ENCODE measurements at places on chromosomes 7 and 10.

- no peak for DNase-seq
Measured at GRCh38 chr10:34480345-34480744, 334.8 kb downstream of the PARD3 start.

DNA sequence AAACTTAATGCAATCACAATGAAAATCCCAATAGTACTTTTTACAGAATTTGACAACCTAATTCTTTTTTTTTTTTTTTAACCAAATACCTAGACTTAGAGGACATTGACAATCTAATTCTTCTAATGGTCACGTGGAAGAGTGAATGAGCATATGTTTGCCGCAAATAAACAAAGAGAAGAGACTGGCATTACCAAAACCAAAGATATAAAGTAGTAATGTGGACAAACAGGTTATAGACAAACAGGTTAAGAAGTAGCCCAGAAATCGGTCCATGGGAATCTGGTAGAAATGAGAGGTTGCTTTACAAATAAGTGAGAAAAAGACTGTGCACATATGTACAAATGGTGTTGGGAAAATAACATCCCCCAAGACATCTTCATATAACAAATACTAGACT is 27.7 kb downstream of the BRAF start:
- DNase-seq: no peak

DNA sequence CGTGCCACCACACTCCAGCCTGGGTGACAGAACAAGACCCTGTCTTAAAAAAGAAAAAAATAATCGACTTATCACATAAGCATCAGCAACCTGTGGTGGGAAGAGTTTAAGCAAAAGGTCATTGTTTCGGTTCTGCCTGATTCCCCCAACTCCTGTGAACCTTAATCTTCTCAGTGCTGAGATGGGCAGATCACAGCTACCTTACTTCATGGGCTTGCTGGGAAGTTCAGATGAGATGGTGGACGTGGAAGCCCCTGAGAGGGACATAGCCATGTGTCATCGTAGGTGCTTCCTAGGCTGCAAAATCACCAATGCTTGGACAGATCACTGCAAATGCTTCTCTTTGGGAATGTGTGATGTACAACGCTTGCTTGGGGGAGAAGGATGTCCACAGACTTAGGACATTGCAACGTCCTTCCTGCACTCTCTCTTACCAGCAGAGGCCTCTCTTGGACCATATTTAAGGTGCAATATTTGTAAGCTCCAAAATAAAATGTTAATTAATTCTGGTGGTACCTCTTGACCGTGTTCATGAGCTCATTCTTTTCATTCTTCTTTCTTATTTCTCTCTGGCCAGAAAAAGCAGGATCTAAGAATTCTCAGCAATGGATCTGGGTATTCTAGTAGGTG is 8.6 kb downstream of the GJD4 start:
- DNase-seq: no peak

- no peak for DNase-seq
Measured at GRCh38 chr10:97178074-97178473, 7.7 kb downstream of the SLIT1 start.

DNA sequence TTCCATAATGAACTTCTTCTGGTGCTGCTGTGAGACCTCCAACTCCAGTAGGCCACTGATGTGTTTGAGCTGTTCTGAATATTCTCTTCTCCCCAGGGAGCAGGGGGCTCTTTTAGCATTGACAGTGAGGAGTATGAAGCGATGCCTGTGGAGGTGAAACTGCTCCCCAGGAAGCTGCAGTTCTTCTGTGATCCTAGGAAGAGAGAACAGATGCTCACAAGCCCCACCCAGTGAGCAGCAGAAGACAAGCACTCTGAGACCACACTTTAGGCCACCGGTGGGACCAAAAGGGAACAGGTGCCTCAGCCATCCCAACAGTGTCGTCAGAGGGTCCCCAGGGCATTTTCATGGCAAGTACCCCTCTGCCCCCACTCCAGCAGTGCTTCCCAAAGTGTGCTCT is 49.3 kb downstream of the DENND11 start:
- no peak for DNase-seq

DNA sequence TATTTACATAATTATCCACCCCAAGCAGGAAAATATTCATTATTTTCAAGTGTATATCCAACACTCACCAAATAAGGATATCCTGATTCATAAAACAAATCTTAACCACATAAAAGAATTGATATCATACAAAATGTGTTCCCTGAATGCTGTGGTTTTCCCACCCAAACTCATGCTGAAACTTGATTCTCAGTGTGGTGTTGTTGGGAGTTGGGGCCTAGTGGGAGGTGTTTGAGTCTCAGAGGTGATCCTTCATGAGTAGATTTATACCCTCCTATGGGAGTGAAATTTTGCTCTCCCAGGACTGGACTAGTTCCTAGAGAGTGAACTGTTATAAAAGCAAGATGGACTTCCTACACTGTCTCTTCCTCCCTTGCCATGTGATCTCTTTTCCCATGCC is 1028.3 kb downstream of the SORCS1 start:
- DNase-seq: no peak

- no peak for DNase-seq
Measured at GRCh38 chr10:100101192-100102076, 19.8 kb upstream of the CPN1 start.

- DNase-seq: no peak
Measured at GRCh38 chr7:141430455-141431139, 120.6 kb upstream of the AGK start.

- no peak for DNase-seq
Measured at GRCh38 chr7:37416378-37417106, 32.1 kb downstream of the ELMO1 start.

- DNase-seq: no peak
Measured at GRCh38 chr10:58265249-58265648, 2.4 kb downstream of the IPMK start.

DNA sequence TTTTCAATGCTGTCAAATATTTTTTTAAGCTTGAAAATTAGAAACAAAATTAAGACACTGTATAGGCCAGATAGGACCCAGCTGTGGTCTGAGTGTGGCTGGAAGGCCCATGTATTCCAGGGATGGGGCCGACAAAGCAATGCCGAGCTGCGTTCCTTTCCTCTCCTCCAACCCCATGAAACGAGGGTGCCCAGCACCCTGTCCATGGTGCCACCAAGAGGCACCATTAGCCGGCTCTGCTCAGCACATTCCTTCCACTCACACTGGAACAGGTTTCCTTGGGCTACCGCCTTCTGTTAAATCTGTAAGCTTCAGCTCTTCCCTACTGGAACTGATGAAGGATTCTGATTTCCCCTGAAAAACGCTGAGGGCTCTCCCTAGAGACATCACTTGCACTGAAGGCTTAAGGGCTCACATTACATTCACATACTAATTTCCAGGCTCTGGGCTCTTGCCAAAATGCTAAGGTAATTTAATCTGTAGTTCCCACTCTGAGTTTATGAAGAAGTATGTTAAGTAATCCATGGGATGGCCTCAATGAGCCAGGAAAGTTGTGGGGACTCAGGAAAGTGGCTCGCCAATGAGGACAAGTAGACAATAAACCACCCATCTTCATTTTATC is 73.7 kb upstream of the CAMK2B start:
- DNase-seq: no peak

DNA sequence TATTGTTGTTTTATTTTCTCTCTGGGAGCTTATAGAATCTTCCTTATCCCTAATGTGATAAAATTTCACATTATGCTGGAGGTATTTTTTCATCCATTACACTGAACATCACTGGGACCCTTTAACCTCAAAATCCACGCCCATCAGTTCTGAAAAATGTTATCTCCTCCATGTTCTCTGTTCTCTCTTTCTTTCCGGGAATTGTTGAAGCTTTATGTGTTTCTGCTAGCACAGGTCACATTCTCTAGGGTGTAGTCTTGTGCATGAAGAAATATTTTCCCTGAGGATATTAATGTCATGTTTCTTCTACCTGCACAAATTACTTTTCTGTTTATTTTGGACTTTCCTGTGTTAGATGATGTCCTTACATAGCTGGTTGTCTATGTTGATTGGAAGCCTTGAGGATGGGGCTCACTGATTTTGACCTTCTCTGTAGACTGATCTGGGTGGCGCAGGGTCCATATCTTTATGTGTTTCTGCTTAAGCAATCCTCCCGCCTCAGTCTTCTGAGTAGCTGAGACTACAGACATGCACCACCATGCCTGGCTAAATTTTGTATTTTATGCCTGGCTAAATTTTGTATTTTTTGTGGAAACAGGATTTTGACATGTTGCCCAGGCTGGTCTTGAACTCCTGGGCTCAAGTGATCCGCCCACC is 31.4 kb upstream of the IL6 start:
- no peak for DNase-seq

GRCh38 chr10:132110713-132111112 is 45.0 kb downstream of the JAKMIP3 start:
- DNase-seq: no peak

GRCh38 chr7:132906193-132906835 is 175.6 kb downstream of the CHCHD3 start:
- no peak for DNase-seq

DNA sequence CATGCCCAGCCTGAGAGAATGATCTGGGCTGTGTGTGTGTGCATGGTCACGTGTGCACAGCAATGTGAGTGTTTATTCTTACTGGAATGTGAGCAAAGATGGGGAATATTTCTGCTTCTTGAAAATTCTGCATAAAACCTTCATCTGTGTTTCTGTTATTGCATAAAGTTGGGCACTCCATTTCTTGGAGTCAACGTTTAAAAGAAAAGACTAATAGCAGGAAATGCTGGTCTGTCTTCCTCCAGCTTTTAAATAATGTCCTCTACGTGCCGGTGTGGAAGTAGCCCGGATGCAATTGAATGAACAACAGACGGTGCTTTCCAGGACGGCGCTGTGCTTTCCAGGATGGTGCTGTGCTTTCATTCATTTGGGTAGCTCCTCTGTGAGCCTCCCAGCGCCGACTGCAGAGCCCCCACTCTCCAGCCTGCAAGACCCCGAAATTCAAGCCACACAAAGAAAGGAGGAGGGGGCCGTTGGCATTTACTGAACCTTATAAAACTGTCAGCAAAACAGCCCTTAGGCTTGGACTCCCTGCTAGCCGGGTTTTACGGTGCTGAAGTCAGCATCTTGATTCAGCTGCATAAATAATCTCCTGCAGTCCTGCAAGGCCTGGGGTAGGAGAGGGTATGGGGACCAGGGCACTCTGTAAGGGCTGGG is 158.2 kb upstream of the PRKCQ start:
- peak; percentile 8 for DNase-seq

GRCh38 chr10:77637532-77638320 is at the start of gene KCNMA1:
Gene KCNMA1, minus strand, starts transcription at chr10:77637808.
- no peak for DNase-seq

GRCh38 chr10:117997673-117998072 is 49.1 kb downstream of the RAB11FIP2 start:
- no peak for DNase-seq

Data from cerebellum (tissue), 4 donors.